ENCODE measurements at places on chromosomes 7 and 10. TPM values are rescaled to one million over a fixed set of nuclear protein-coding genes. Genes with fewer than 3 reads are reported as not detected.

SEC61A2 gene
- total RNA-seq, result 12.8 TPM

TAS2R41 gene
- 0.49 TPM for total RNA-seq

VIPR2 gene
- not detected for total RNA-seq

PPP1R3C gene
- 139 TPM for total RNA-seq

MCU gene
- total RNA-seq, result 34.5 TPM

KCNH2 gene
- not detected for total RNA-seq

IDI2 gene
- not detected for total RNA-seq

GIMAP8 gene
- not detected for total RNA-seq

HTR7 gene
- 2.7 TPM for total RNA-seq

ACTL6B gene
- total RNA-seq, result not detected

UPK3B gene
- total RNA-seq, result 0.81 TPM

PRXL2A gene
- 20.4 TPM for total RNA-seq

CALD1 gene
- total RNA-seq, result 992 TPM

CPEB3 gene
- 0.81 TPM for total RNA-seq

TEX36 gene
- 0.32 TPM for total RNA-seq

CTTNBP2 gene
- 0.32 TPM for total RNA-seq

IFIT1B gene
- total RNA-seq, result under 0.01 TPM

SPDYE11 gene
- total RNA-seq, result not detected

CNNM1 gene
- 0.36 TPM for total RNA-seq

ACHE gene
- 0.49 TPM for total RNA-seq

PNLIPRP2 gene
- not detected for total RNA-seq

RNF32 gene
- total RNA-seq, result 1.8 TPM

JCAD gene
- total RNA-seq, result 40.7 TPM

ASAH2B gene
- 2.9 TPM for total RNA-seq

TAC1 gene
- not detected for total RNA-seq

HABP2 gene
- total RNA-seq, result not detected

All from hair follicle dermal papilla cell (primary cell).